Activated CD4-positive, alpha-beta T cell treated with anti-CD3 and anti-CD28 coated beads for 36 hours (primary cell): ENCODE measurements at places on chromosomes 16 and 17.

GRCh38 chr16:53061256-53061655, 6.5 kb downstream of the CHD9 start:
- DNase-seq: no peak
- H3K4me3 ChIP-seq: no peak overlapping the region
- peaks cover 2% of the 10 kb centered on the region for H3K36me3 ChIP-seq
- no peaks in the 10 kb centered on the region for H3K27me3 ChIP-seq

- H3K4me1 ChIP-seq: peaks cover 33% of the 10 kb centered on the region
- no peak overlapping the region for H3K27ac ChIP-seq
- H3K27me3 ChIP-seq: no peaks in the 10 kb centered on the region
- no peak overlapping the region for H3K4me3 ChIP-seq
These were observed 5.4 kb upstream of the GJD3 start for GRCh38 chr17:40369923-40370322.

DNA sequence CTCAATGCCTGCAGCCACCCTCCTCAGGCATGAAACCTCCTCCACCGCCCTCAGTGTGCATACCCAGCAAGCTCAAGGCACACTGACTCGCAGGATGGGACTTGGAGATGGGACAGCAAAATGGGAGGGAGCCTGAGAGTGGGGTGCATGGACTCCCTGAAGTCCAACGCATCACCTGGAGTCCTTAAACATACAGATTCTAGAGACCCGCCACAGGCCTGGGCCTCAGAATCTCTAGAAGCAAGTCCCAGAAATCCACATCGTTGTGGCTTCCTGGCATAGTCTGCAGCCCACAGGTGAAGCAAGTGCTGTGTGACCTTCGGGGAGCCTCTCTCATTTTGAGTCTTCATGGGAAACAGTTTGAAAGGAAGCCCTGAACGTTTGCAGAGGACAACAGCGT, 3.6 kb upstream of the TBX21 start:
- peak overlapping the region; percentile 56 for H3K27ac ChIP-seq
- no peaks in the 10 kb centered on the region for H3K27me3 ChIP-seq
- no peak overlapping the region for H3K4me3 ChIP-seq
- H3K4me1 ChIP-seq: peaks cover 83% of the 10 kb centered on the region
- H3K36me3 ChIP-seq: peaks cover 9% of the 10 kb centered on the region

- H3K36me3 ChIP-seq: no peaks in the 10 kb centered on the region
- no peaks in the 10 kb centered on the region for H3K4me1 ChIP-seq
- H3K27me3 ChIP-seq: peaks cover under 1% of the 10 kb centered on the region
- H3K4me3 ChIP-seq: no peak overlapping the region
These were observed 3.0 kb downstream of the NACA2 start for GRCh38 chr17:61587807-61588660.

GRCh38 chr16:12381662-12382061, 405.1 kb downstream of the SNX29 start:
- H3K27me3 ChIP-seq: no peaks in the 10 kb centered on the region
- H3K4me3 ChIP-seq: no peak overlapping the region
- H3K27ac ChIP-seq: no peak overlapping the region
- H3K4me1 ChIP-seq: peaks cover 13% of the 10 kb centered on the region
- peaks cover 2% of the 10 kb centered on the region for H3K36me3 ChIP-seq

GRCh38 chr16:27803775-27804549, 254.0 kb downstream of the KATNIP start:
- H3K4me3 ChIP-seq: no peak overlapping the region
- peaks cover 4% of the 10 kb centered on the region for H3K4me1 ChIP-seq
- DNase-seq: no peak
- H3K36me3 ChIP-seq: no peaks in the 10 kb centered on the region
- H3K27me3 ChIP-seq: peaks cover 22% of the 10 kb centered on the region

GRCh38 chr16:8975039-8975438, 11.3 kb upstream of the USP7 start:
- H3K4me3 ChIP-seq: no peak overlapping the region
- no peaks in the 10 kb centered on the region for H3K4me1 ChIP-seq
- H3K27ac ChIP-seq: no peak overlapping the region
- DNase-seq: no peak
- no peaks in the 10 kb centered on the region for H3K27me3 ChIP-seq

GRCh38 chr17:75754378-75755204, 10.4 kb downstream of the GALK1 start:
- H3K27ac ChIP-seq: no peak overlapping the region
- no peak for DNase-seq
- peaks cover 16% of the 10 kb centered on the region for H3K4me1 ChIP-seq
- H3K4me3 ChIP-seq: peak overlapping the region; percentile 22
- no peaks in the 10 kb centered on the region for H3K36me3 ChIP-seq

- peak overlapping the region; percentile 70 for H3K27ac ChIP-seq
- peak overlapping the region; percentile 87 for H3K4me3 ChIP-seq
- DNase-seq: peak; percentile 87
- peaks cover 11% of the 10 kb centered on the region for H3K4me1 ChIP-seq
These were observed 715 bp downstream of the TLCD3A start for GRCh38 chr17:732902-733720.

- H3K4me1 ChIP-seq: peaks cover 10% of the 10 kb centered on the region
- H3K27ac ChIP-seq: no peak overlapping the region
- no peak overlapping the region for H3K4me3 ChIP-seq
- DNase-seq: no peak
- no peaks in the 10 kb centered on the region for H3K27me3 ChIP-seq
These were observed 48.1 kb upstream of the CHMP6 start for GRCh38 chr17:80943346-80944145.

DNA sequence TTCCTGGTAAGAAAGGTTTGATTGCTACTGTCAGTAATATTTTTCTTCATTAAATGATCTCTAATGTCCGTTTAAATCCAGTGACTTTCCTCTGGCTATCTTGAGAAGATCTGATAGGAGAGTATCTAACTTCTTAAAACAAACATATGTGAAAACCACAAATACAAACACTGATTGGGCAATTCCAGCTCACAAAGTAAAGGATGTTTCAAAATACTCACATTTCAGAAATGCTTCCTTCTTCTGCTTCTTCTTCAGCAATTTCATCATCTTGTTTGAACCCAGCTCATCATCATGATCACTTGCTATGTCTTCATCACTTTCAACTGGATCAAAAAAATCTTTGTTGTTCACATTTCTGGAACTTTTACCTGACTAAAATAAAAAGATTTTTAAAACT, 64.3 kb upstream of the RBL2 start:
- no peak overlapping the region for H3K27ac ChIP-seq
- DNase-seq: no peak
- H3K4me3 ChIP-seq: no peak overlapping the region
- H3K36me3 ChIP-seq: no peaks in the 10 kb centered on the region
- peaks cover 12% of the 10 kb centered on the region for H3K4me1 ChIP-seq

DNA sequence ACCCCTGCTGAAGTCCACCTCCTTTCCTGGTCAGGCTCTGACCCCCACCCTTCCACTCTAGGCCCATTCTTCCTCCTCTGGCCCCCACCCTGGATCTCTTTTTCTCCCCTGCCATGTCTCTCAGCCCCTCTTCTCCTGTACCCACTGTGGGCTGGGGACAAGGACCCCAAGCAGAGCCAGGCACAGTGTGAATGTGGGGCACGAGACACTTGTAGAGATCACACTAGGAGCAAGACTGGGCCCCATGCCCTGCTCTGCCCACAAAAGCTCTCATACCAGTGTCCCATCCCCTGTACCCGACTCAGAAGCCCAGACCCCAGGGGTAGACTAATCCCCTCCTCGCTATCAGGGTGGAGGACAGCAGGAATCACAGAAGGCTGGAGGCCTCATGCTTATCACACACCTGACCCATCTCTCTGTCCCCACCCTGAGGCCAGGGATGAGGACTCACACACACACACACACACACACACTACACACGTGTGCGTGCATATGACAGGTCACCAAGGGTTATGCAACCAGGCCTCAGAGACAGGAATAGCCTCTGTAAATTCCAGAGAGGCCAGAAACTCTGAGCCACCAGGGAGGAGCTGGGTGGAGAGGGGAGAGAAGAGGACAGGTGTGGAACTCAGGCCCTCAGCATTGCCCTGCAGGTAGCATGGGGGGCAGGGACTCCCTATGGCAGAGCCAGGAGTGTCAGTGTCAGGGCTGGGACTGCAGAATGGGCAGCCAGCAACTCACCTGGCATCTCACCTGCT, 21.1 kb downstream of the ARHGAP27 start:
- H3K36me3 ChIP-seq: peaks cover 10% of the 10 kb centered on the region
- H3K4me1 ChIP-seq: peaks cover 40% of the 10 kb centered on the region
- H3K27ac ChIP-seq: peak overlapping the region; percentile 96
- H3K4me3 ChIP-seq: peak overlapping the region; percentile 95

DNA sequence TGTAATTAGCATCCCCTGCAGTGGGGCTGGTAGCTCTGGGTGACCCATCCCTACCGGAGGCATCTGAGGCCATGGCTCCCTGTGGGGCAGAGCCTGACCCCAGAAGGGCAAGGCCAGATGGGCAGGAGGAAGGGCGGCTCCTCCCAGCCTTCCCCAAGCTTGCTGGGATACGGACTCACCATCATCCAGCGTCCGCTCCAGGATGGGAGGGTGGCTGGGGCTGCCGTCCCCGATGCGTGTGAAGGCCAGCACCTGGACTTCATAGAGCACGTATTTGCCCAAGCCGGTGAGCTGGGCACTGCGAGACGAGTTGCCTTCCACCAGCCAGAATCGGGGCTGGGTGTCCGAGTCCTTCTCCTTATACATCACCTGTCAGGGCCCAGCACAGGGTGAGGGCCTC, 81.6 kb upstream of the CDC42EP4 start:
- H3K27ac ChIP-seq: no peak overlapping the region
- no peaks in the 10 kb centered on the region for H3K4me1 ChIP-seq
- no peaks in the 10 kb centered on the region for H3K36me3 ChIP-seq
- no peak for DNase-seq

- peaks cover 3% of the 10 kb centered on the region for H3K4me1 ChIP-seq
- H3K4me3 ChIP-seq: no peak overlapping the region
- H3K27me3 ChIP-seq: no peaks in the 10 kb centered on the region
- no peak for DNase-seq
- no peak overlapping the region for H3K27ac ChIP-seq
These were observed 33.3 kb downstream of the RANBP10 start for GRCh38 chr16:67773099-67773498.

- no peak overlapping the region for H3K4me3 ChIP-seq
- peaks cover 5% of the 10 kb centered on the region for H3K36me3 ChIP-seq
- no peak overlapping the region for H3K27ac ChIP-seq
These were observed 184.8 kb downstream of the BCAS3 start for GRCh38 chr17:60862482-60862881.

DNA sequence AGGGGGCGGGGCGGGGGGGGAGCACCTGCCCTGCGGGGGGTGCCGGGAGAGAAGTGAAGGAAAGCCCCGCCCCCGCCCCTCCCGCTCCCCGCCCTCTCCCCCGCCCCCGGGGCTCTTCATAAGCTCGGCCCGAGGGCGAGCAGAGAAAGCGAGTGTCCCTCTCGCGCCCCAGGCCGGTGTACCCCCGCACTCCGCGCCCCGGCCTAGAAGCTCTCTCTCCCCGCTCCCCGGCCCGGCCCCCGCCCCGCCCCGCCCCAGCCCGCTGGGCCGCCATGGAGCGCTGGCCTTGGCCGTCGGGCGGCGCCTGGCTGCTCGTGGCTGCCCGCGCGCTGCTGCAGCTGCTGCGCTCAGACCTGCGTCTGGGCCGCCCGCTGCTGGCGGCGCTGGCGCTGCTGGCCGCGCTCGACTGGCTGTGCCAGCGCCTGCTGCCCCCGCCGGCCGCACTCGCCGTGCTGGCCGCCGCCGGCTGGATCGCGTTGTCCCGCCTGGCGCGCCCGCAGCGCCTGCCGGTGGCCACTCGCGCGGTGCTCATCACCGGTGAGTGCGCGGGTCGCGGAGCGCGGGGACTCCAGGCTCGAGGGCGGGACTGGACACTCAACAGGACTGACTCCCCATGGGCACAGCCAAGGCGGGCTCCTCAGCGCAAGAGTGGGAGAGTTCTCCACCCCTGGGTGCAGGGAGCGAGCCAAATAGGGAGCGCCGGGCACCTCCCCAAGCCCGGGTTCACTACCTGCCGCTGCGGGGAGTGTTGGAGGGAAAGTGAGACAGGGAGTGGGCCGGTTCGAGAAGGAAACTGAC, at the start of gene HSD11B2:
HSD11B2 (plus strand) TSS at position 145 of the 798 bp plus-strand sequence; CDS start at position 273, 128 bp downstream.
- peak; percentile 48 for DNase-seq
- H3K27ac ChIP-seq: peak within 1 kb of the TSS; percentile 37
- peaks cover 34% of the 10 kb centered on the region for H3K27me3 ChIP-seq
- peaks cover 12% of the 10 kb centered on the region for H3K4me1 ChIP-seq
- H3K36me3 ChIP-seq: no peaks in the 10 kb centered on the region

GRCh38 chr16:67526149-67526791, 2.4 kb upstream of the RIPOR1 start:
- H3K27me3 ChIP-seq: peaks cover 11% of the 10 kb centered on the region
- no peak overlapping the region for H3K27ac ChIP-seq
- peaks cover 11% of the 10 kb centered on the region for H3K4me1 ChIP-seq
- H3K36me3 ChIP-seq: no peaks in the 10 kb centered on the region

DNA sequence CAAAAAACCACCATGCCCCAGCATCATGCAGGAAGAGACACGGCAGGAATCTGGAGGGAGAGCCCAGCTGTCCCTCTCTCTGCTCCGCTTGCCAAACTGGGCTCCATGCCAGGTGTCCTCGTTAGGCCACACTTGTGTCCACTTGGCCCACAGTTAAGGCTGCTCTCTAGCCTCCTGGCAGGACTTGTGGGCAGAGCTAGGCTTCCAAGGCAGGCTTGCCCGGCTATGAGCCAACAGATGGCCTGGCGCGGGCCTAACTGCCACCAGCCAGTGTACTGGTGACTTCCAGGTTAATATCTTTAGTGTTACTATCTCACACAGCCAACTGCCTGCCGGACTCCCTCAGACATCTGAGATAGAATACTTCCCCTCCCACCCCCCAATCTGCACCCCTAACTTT, 10.6 kb downstream of the ATP6V0D1 start:
- H3K4me3 ChIP-seq: no peak overlapping the region
- no peaks in the 10 kb centered on the region for H3K27me3 ChIP-seq
- no peaks in the 10 kb centered on the region for H3K36me3 ChIP-seq
- peak overlapping the region; percentile 0 for H3K27ac ChIP-seq
- peaks cover 17% of the 10 kb centered on the region for H3K4me1 ChIP-seq

DNA sequence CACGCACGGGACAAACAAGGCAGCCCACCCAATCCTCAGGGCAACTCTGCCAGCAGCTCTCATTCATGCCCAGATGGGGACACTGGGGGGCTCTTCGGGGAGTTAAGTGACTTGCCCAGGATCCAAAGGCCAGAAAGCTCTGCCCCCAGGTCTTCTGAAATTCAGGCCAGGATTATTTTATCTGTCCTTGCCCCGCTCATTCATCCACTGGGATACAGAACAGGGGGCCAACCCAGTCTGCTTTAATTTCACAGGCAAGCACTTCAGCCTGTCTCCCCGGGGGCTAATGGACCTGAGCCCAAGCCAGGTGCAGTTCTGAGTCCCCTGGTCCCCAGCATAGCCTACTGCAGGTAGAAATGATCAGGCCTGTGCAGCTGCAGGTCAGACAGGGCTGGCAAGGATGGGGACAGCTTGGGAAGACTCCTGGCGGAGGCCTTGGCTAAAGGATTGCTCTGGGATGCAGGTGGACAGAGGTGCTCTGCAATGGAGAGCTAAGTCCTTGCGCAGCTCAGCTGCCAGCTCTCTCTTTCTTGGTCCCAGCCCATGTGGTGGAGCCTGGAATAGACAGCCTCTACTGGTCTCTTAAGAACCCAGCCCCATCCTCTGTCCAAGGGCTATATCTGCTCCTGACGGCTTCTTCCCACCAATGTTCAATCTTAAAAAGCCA, 766 bp upstream of the B3GNT9 start:
- peaks cover 14% of the 10 kb centered on the region for H3K27me3 ChIP-seq
- DNase-seq: no peak
- peak overlapping the region; percentile 63 for H3K4me3 ChIP-seq
- H3K27ac ChIP-seq: no peak overlapping the region
- H3K36me3 ChIP-seq: peaks cover 18% of the 10 kb centered on the region
